ENCODE measurements at places on chromosomes 16 and 17.

- no peak for DNase-seq
- peaks cover 5% of the 10 kb centered on the region for H3K27me3 ChIP-seq
- no peak overlapping the region for H3K4me3 ChIP-seq
- no peak overlapping the region for H3K27ac ChIP-seq
- no peaks in the 10 kb centered on the region for H3K4me1 ChIP-seq
- no peaks in the 10 kb centered on the region for H3K36me3 ChIP-seq
Observed at GRCh38 chr16:76984196-76984595, 206.8 kb upstream of the MON1B start.

GRCh38 chr17:63039342-63039741, 73.3 kb downstream of the TANC2 start:
- peaks cover 2% of the 10 kb centered on the region for H3K27me3 ChIP-seq
- peaks cover 22% of the 10 kb centered on the region for H3K4me1 ChIP-seq
- H3K4me3 ChIP-seq = peak overlapping the region; percentile 22
- no peaks in the 10 kb centered on the region for H3K36me3 ChIP-seq

- H3K27ac ChIP-seq = no peak overlapping the region
- H3K27me3 ChIP-seq = no peaks in the 10 kb centered on the region
- no peak overlapping the region for H3K4me3 ChIP-seq
- DNase-seq = no peak
Observed at GRCh38 chr16:5333991-5334390, 236.4 kb upstream of the EEF2KMT start.

DNA sequence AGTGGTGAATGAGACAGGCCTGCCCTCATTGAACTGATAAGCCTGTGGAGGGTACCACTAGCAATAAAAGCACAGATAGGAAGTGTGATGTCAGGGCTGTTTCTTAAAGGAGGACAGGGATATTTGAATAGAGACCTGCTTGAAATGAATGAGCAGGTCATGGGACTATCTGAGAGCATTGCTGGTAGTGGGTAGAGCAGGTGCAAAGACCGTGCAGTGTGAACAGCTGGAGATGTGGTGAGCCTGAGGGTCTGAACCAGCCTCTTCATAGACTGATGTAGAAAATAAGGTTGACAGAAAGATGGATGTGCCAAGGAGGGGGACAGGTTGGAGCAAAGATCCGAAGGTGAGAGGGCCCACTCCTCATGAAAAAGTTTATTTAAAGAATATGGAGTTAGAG, 2.4 kb downstream of the NUP93 start:
- H3K36me3 ChIP-seq = peaks cover 3% of the 10 kb centered on the region
- H3K4me3 ChIP-seq = no peak overlapping the region
- H3K4me1 ChIP-seq = peaks cover 19% of the 10 kb centered on the region
- peak; percentile 22 for DNase-seq
- no peaks in the 10 kb centered on the region for H3K27me3 ChIP-seq

GRCh38 chr17:63956296-63956920, 16.3 kb downstream of the SCN4A start:
- no peak overlapping the region for H3K27ac ChIP-seq
- no peaks in the 10 kb centered on the region for H3K36me3 ChIP-seq
- no peaks in the 10 kb centered on the region for H3K27me3 ChIP-seq
- DNase-seq = no peak

- no peaks in the 10 kb centered on the region for H3K4me1 ChIP-seq
- H3K4me3 ChIP-seq = no peak overlapping the region
- DNase-seq = no peak
- no peaks in the 10 kb centered on the region for H3K27me3 ChIP-seq
- no peaks in the 10 kb centered on the region for H3K36me3 ChIP-seq
- H3K27ac ChIP-seq = no peak overlapping the region
Observed at GRCh38 chr16:86138121-86139085, 239.4 kb downstream of the IRF8 start.

- H3K4me3 ChIP-seq = no peak overlapping the region
- no peak for DNase-seq
- no peaks in the 10 kb centered on the region for H3K4me1 ChIP-seq
- H3K36me3 ChIP-seq = no peaks in the 10 kb centered on the region
- H3K27ac ChIP-seq = no peak overlapping the region
Observed at GRCh38 chr16:57396786-57397185, 7.8 kb upstream of the CCL17 start.

GRCh38 chr17:39143552-39144093, 7.8 kb downstream of the PLXDC1 start:
- DNase-seq = no peak
- no peaks in the 10 kb centered on the region for H3K27me3 ChIP-seq
- no peak overlapping the region for H3K27ac ChIP-seq
- H3K4me3 ChIP-seq = no peak overlapping the region
- H3K4me1 ChIP-seq = peaks cover 9% of the 10 kb centered on the region

GRCh38 chr16:10765772-10766171, 22.1 kb downstream of the NUBP1 start:
- no peak for DNase-seq
- no peaks in the 10 kb centered on the region for H3K27me3 ChIP-seq
- peaks cover 2% of the 10 kb centered on the region for H3K4me1 ChIP-seq
- no peak overlapping the region for H3K27ac ChIP-seq
- H3K4me3 ChIP-seq = no peak overlapping the region
- H3K36me3 ChIP-seq = peaks cover 30% of the 10 kb centered on the region

- no peaks in the 10 kb centered on the region for H3K36me3 ChIP-seq
- H3K4me3 ChIP-seq = no peak overlapping the region
- peaks cover 49% of the 10 kb centered on the region for H3K4me1 ChIP-seq
- no peak overlapping the region for H3K27ac ChIP-seq
- no peak for DNase-seq
- H3K27me3 ChIP-seq = no peaks in the 10 kb centered on the region
Observed at GRCh38 chr16:81547194-81547938, 102.8 kb downstream of the CMIP start.

DNA sequence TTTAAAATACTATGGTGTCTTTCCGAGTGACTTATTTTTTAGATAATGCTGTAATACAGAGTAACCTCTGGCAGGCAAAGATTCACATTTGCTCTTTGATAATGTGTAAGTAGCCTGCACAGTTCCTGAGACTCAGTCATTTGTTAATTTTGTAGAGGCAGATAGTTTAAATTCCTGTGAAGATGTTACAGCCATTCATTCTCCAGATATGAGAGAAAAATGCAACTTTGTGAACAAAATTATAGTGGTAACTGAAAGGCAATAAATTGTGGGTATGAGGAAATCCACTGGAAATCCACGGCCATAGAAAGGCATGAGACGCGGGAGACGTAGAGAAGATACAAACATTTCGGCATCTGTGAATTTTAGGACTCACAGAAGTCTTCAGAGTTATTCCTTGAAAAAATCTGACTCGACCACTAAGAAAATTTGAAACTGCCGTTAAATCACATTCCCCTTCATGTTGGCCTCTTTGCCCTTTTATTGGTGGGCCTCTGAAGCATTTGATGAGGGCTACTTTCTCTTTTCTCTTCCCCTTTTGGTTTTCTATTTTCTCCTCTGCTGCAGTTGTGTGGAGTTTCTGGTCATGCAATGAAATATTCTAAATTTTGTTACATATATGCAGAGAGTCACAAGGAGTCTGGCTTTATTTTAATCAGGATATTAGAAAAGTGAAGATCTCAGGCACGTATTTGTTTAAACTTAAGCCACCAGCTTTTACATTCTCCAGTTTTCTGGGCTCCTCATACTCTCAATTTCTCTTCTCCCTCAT, 18.8 kb downstream of the HS3ST3A1 start:
- H3K27me3 ChIP-seq = no peaks in the 10 kb centered on the region
- no peaks in the 10 kb centered on the region for H3K36me3 ChIP-seq
- H3K4me3 ChIP-seq = no peak overlapping the region
- no peaks in the 10 kb centered on the region for H3K4me1 ChIP-seq
- H3K27ac ChIP-seq = no peak overlapping the region

- H3K27me3 ChIP-seq = no peaks in the 10 kb centered on the region
- no peak overlapping the region for H3K27ac ChIP-seq
- no peak for DNase-seq
Observed at GRCh38 chr16:21157632-21158031, 842 bp upstream of the LDAF1 start.

- no peak overlapping the region for H3K27ac ChIP-seq
- no peak for DNase-seq
- no peaks in the 10 kb centered on the region for H3K27me3 ChIP-seq
- no peak overlapping the region for H3K4me3 ChIP-seq
Observed at GRCh38 chr16:1448536-1449116, 4.3 kb upstream of the CCDC154 start.

GRCh38 chr16:27636453-27637240, 86.7 kb downstream of the KATNIP start:
- H3K36me3 ChIP-seq = peaks cover 8% of the 10 kb centered on the region
- no peak overlapping the region for H3K27ac ChIP-seq
- no peak overlapping the region for H3K4me3 ChIP-seq
- no peaks in the 10 kb centered on the region for H3K4me1 ChIP-seq
- DNase-seq = no peak

DNA sequence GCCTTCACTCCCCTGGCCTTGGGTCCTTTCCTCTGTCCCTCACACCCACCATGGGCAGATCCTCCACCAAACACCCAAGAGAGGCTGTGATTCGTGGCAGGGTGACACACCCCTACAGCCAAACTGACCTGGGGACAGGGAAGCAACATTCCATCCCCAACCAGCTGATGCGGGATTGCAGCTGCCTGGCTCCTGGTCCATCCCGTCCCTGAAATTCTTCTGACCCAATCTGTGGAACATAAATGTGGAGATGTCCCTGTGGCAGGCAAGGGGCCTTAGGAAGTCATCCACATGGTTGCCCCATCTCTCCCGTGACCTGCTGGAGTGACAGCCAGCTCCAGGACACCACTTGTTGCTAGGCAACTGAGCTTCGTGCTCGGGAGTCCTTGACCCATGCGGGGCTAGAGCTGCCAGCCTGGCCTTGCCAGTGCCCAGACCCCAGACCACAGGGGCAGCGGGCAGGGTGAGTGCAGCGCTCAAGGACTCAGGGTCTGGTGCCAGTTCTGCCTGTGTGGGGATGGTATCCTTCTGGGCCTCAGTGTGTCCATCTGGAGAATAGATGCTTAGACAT, 34.0 kb upstream of the CPNE2 start:
- peak overlapping the region; percentile 67 for H3K27ac ChIP-seq
- H3K27me3 ChIP-seq = no peaks in the 10 kb centered on the region
- H3K4me3 ChIP-seq = no peak overlapping the region
- DNase-seq = no peak

GRCh38 chr16:4744555-4745273, 10.4 kb downstream of the DNAAF8 start:
- H3K27me3 ChIP-seq = no peaks in the 10 kb centered on the region
- DNase-seq = no peak
- no peak overlapping the region for H3K27ac ChIP-seq
- H3K36me3 ChIP-seq = no peaks in the 10 kb centered on the region
- peaks cover 24% of the 10 kb centered on the region for H3K4me1 ChIP-seq
- H3K4me3 ChIP-seq = no peak overlapping the region

DNA sequence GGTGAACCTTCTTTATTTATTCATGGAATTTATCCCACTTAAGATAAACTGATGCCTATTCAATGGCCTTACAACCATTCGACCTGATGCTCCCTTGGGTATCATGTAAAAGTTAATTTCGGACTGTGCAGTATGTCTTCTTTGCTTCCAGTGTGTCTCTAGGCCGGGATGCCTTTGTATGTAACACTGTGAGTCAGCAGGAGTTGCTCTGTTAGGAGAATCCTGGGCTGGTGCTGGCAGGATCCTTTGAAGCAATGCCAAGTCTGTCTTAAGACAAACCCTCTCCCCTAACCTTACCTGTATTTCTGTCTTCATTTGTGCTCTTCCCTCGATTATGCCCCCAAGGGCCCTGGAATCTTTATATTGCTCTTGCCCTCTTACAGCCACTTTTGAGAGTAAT, 37.9 kb upstream of the ABCA8 start:
- no peaks in the 10 kb centered on the region for H3K4me1 ChIP-seq
- H3K36me3 ChIP-seq = no peaks in the 10 kb centered on the region
- H3K27ac ChIP-seq = no peak overlapping the region
- no peak overlapping the region for H3K4me3 ChIP-seq
- no peak for DNase-seq

DNA sequence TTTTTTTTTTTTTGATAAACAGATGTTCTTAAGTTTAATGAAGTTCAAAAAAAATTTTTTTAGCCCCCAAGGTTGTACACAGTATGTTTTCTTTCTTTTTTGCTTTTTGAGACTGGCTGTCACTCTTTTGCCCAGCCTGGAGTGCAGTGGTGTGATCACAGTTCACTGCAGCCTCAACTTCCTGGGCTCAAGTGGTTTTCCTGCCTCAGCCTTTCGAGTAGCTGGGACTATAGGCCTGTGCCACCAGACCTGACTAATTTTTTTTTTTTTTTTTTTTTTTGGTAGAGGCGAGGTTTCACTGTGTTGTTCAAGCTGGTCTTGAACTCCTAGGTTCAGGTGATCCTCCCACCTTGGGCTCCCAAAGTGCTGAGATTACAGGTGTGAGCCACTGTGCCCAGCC, 12.8 kb downstream of the ITGAE start:
- no peaks in the 10 kb centered on the region for H3K36me3 ChIP-seq
- H3K27ac ChIP-seq = peak overlapping the region; percentile 8
- no peak overlapping the region for H3K4me3 ChIP-seq
- H3K27me3 ChIP-seq = no peaks in the 10 kb centered on the region
- H3K4me1 ChIP-seq = peaks cover 13% of the 10 kb centered on the region
- DNase-seq = no peak

DNA sequence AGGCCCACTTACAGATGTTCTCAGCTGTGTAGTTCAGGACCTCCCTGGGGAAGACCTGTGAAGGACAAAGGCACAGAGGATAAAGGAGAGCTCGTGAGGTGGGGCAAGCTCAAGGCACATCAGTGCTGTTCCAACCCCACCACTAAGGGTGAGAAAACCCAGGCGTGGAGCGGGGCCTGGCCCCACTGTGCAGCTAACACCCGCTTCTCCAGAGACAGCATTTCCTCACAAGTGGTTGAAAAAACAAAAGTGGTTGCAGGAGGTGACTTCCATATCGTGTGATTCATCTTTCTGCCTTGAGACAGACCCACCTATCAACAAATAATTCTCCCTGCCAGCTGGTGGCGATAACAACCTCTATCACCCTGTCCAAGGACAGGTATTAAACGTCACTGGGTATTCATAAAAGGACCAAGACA, 30.0 kb downstream of the SNN start:
- peak; percentile 75 for DNase-seq
- peak overlapping the region; percentile 15 for H3K27ac ChIP-seq
- peaks cover 22% of the 10 kb centered on the region for H3K36me3 ChIP-seq

DNA sequence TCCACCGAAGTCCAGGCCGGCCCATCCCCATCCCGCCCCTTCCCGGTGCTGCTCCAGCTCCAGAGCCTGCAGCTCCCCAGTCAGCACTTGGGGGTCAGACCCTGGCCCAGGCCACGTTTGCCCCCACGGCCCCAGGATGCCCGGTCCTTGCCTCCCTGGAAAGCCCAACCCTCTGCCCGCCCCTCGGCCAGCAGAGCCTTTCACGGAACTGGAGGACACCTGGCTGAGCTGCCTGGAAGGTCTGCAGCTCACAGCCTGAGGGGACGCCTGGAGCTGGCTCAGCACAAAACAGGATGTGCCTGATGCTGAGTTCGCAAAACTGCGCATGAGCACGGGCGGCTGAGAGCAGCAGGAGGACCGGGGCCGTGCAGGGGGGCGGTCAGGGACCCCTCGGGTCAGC, 29.7 kb upstream of the SSTR5 start:
- H3K4me3 ChIP-seq = no peak overlapping the region
- H3K36me3 ChIP-seq = no peaks in the 10 kb centered on the region
- no peak for DNase-seq
- H3K27me3 ChIP-seq = peaks cover 4% of the 10 kb centered on the region
- no peak overlapping the region for H3K27ac ChIP-seq
- no peaks in the 10 kb centered on the region for H3K4me1 ChIP-seq

GRCh38 chr17:81655378-81656117, 794 bp downstream of the PDE6G start:
- no peak overlapping the region for H3K4me3 ChIP-seq
- no peak overlapping the region for H3K27ac ChIP-seq

- peak; percentile 46 for DNase-seq
- peaks cover 28% of the 10 kb centered on the region for H3K4me1 ChIP-seq
- peak overlapping the region; percentile 97 for H3K4me3 ChIP-seq
- peaks cover 12% of the 10 kb centered on the region for H3K36me3 ChIP-seq
Observed at GRCh38 chr16:29974291-29975133, 844 bp downstream of the TAOK2 start.
